ENCODE measurements at places on chromosomes 6 and 20.
A peak's percentile ranks its signal among the peaks of the same experiment; 100 is the strongest.

- no peak for DNase-seq
Observed at GRCh38 chr20:17852323-17852722, 116.3 kb downstream of the SNX5 start.

GRCh38 chr20:37329481-37330165, 16.3 kb upstream of the SRC start:
- no peak for DNase-seq

DNA sequence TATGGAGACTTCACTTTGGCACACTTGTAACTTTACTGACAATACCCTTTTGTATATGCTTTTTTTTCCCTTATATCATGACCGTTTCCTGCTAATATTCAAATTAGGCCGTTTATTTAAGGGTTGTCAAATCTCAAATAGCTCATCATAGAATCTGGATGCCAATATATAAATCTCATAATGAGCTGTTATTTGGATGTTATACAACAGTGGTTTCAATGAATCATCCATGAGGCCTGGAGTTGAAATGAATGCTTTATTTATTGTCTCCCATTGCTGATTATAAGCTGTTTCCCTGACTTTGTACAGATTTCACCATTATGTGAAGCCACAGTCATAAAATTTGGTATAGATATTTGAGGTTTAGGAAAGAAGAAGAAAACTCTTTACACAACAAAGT, 256.1 kb downstream of the PLCB1 start:
- DNase-seq = no peak

GRCh38 chr6:110554966-110555460, 78.6 kb upstream of the SLC22A16 start:
- no peak for DNase-seq

- no peak for DNase-seq
Observed at GRCh38 chr20:46130534-46130933, 12.4 kb downstream of the CD40 start.

DNA sequence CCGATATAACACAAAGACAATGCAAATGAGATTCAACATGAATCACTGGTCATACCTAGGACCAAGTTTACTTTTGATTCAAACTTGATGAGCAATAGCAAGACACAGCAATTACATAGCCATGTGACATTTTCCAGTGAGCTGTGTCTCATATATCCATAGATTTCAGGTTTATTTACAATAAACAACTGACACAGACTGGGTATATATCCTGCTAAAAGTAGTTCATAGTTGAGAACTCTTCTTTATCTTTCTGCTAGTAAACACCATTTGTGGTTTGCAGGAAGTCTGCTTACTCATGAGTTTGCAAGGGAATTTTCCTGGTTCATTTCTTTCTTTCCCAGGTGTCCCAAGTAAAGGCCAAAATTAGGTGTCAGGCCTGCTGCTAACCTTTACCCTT, 343.4 kb downstream of the KIF16B start:
- DNase-seq = no peak

DNA sequence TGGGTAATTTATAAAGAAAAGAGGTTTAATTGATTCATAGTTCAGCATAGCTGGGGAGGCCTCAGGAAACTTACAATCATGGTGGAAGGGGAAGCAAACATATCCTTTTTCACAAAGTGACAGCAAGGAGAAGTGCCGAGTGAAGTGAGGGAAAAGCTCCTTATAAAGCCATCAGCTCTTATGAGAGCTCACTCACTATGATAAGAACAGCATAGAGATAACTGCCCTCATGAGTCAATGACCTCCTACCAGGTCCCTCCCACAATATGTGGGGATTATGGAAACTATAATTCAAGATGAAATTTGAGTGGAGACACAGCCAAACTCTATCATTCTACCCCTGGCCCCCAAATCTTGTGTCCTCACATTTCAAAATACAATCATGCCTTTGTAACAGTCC, 115.8 kb upstream of the LAMA2 start:
- DNase-seq = no peak

GRCh38 chr6:84618836-84619235, 145.6 kb downstream of the TBX18 start:
- no peak for DNase-seq

GRCh38 chr6:14876778-14877613, 368.9 kb upstream of the JARID2 start:
- no peak for DNase-seq

DNA sequence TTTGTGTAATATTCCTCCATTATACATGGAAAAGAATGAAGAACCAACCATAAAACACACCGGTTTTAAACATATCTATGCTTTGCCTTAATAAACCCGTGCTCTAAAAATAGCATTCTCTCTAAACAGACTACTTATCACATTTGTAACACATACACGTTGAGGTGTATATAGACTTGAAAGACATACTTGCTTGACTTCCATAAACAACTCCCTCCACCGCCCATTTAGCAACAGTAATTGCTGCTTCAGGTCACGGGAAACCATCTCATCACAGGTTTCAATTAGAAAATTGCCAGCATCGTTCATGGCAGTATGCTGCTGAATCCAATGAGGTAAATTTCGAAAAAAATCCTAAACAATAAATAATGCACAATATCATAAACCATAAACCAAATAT, 174.0 kb downstream of the SYNE1 start:
- DNase-seq = no peak

- DNase-seq = peak; percentile 36
Observed at GRCh38 chr6:14129575-14129974, 12.0 kb downstream of the CD83 start.

- DNase-seq = no peak
Observed at GRCh38 chr20:22775671-22776139, 191.3 kb upstream of the FOXA2 start.

- peak; percentile 25 for DNase-seq
Observed at GRCh38 chr6:156852858-156853216, 75.7 kb downstream of the ARID1B start.

GRCh38 chr6:104558746-104559145, 301.0 kb downstream of the HACE1 start:
- no peak for DNase-seq

DNA sequence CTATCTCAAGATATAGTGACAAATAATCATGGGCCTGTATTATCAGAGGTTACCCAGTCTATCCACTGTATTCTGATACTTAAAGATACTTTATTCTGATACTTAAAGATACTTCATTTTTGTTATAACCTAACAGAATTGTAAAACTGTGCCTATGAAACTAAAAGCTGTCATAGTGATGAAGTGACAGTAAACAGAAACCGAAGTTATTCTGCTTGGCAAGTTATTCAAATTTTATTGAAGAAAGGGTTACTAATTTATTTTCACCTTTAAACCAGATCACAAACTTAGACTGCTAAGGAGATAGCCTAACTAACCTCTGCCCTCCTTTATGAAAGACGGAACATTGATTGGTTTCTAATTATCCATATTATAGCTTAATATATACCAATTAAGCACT, 604.6 kb upstream of the IMPG1 start:
- DNase-seq = no peak

- no peak for DNase-seq
Observed at GRCh38 chr20:3358676-3359340, 48.7 kb downstream of the DNAAF9 start.

DNA sequence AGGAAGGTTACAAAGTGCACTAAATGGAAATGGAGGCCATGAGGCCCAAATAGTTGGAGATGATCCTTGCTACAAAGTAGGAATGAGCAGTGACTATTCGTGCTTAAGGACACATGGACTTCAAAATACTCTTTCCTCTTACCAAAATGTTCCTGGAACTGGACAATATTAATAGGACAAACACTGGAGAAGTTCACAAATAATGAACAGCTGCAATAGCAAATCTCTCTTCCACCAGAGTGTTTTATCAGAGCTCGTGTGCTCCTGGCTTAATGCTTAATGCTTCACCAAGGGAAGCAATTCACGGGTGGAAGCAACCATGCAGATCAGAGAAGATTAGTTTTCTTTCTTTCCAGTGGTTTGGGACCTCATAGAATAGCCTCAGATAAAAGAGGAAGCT, 435.4 kb downstream of the BCKDHB start:
- DNase-seq = no peak

DNA sequence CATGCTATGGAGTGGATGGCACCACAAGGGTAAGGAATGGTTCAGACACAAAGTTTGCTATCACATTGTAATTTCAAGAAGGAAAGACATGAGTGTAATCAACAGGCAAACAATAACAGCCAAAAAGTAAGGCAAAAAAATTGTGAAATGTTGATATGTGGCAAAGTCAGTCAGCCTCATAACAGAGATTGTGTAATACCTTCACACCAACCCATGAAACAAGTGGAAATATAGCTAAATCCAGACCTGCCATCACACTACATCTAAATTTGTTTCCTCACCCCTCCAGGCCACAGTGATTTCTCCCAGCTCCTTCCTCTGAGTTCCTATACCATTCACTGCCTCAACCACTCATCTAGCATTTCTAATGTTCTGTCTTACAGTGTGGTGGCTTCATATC, 37.3 kb downstream of the SIM1 start:
- no peak for DNase-seq

DNA sequence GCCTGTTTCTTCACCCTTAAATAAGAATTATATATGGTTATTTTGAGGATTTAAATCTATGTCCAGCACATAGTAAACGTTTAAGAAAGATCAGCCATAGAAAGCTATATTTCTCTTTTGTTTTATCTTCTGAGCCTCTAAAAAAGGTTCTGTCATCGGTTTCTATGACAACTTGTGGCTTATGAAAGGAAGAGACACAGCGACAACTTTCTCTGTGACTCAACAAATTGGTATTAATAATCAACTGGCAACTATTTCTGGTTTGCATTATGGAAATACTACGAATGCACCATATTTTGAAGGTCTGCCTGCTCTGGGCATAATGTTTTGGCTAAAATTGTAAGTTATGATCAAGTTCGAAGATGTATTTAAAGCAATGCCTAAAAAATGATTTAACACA, 751.0 kb downstream of the CD109 start:
- no peak for DNase-seq

- no peak for DNase-seq
Observed at GRCh38 chr6:41377071-41377470, 41.7 kb downstream of the NCR2 start.

DNA sequence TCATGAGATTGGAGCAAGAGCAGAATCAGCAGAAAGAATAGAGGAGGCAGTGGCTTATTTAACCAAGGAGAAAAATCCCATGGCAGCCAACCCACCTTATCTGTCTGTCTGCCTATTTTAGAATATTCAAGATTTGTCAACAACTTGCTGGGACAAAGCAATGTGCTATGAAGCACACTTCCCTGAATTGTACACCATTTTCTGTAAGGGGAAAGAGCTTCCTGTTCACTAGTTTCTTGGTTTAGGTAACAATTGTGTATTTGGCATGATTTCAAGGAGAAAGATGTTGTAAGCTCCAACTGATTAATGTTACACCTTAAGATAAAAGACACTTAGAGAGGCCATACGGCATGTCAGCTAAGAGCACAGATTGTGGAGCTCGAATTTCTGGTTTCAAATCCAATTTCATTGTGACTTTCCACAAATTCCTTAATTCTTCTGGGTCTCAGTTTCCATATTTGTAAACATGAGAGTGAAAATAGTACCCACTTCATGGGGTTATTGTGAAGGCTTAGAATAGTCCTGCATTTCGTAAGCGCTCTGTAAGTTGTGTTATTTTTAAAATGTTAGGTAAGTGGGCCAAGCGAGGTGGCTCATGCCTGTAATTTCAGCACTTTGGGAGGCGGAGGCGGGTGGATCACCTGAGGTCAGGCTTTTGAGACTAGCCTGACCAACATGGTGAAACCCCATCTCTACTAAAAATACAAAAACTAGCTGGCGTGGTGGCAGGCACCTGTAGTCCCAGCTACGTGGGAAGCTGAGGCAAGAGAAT, 4.8 kb upstream of the MUC22 start:
- DNase-seq = no peak
